ENCODE measurements at places on chromosomes 11 and 22.

GRCh38 chr22:23774922-23775436 is 2.3 kb downstream of the MMP11 start:
- no peaks in the 10 kb centered on the region for H3K27me3 ChIP-seq
- peak overlapping the region; percentile 24 for H3K27ac ChIP-seq

DNA sequence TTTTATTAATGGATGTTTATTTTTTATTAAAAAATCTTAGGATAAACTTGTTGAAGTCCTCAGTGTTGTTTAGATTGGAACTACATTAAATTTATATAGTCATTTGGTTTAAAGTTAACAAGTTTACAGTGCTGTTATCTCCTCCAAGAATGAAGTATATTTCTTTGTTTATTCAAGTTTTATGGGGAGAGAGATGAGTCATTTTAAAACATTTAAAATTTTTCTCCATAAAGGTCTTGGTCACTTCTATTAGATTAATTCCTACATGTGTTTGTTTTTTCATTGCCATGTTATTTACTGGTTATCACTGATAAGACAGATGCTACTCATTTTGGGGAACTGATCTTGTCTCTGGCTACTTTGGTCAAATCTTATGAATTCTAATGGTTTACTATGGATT is 429.6 kb downstream of the METTL15 start:
- H3K27me3 ChIP-seq: no peaks in the 10 kb centered on the region

DNA sequence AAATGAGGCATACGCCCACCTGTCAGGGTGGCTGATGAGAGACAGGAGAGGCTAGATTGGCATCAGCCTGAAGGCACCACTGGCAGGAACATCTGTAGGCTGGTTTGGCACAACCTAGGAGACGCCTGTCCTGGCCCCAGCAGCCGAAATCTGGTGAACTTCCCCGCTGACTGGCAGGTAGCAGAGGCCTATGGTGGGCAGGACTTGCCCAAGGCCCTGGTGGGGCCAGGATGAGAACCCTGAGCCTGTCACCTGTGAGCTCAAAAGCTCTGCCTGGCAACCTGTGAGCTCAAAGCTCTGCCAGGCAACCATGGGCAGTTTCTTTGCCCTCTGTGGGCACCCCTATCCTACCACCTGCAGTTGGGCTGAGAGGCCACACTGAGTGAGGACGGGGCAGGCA is 2.5 kb downstream of the DERL3 start:
- no peak overlapping the region for H3K4me3 ChIP-seq
- no peak for ATAC-seq
- H3K27ac ChIP-seq: peak overlapping the region; percentile 45
- H3K4me1 ChIP-seq: peaks cover 47% of the 10 kb centered on the region
- H3K36me3 ChIP-seq: no peaks in the 10 kb centered on the region

GRCh38 chr11:36077886-36078685 is 134.2 kb downstream of the LDLRAD3 start:
- peaks cover 13% of the 10 kb centered on the region for H3K36me3 ChIP-seq
- no peak overlapping the region for H3K4me3 ChIP-seq

DNA sequence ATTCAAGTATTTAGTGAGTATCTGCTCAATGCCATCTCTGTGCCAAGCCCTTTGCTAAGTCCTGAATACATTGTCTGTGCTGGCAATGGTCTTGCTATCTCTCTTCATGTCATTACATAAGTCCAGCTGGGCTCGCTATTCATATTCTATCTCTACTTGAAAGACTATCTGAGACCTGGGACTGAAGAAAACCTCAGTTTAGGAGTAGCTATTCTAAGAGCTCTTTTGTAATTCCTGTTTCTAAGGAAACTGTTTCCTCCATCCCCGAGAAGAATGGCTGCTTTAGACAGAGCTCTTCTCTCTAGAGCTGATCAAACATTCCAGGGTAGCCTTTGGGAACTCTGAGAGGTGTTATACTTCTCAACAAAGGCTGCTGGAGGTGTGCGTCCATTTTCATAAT is 33.0 kb downstream of the SLC17A6 start:
- H3K4me3 ChIP-seq: no peak overlapping the region
- H3K36me3 ChIP-seq: no peaks in the 10 kb centered on the region
- no peak overlapping the region for H3K27ac ChIP-seq
- H3K4me1 ChIP-seq: no peaks in the 10 kb centered on the region
- ATAC-seq: no peak
- H3K27me3 ChIP-seq: no peaks in the 10 kb centered on the region

All from gastroesophageal sphincter (tissue), 4 donors.